ENCODE measurements at places on chromosomes 11 and 22. TPM values are rescaled to one million over a fixed set of nuclear protein-coding genes. Genes with fewer than 3 reads are reported as not detected.

GRCh38 chr11:35766651-35767050, 104.1 kb downstream of the TRIM44 start:
- DNase-seq: no peak
- H3K4me1 ChIP-seq: no peaks in the 10 kb centered on the region
- no peak overlapping the region for H3K27ac ChIP-seq
- H3K36me3 ChIP-seq: peaks cover 16% of the 10 kb centered on the region

GRCh38 chr11:37078521-37078920, 480.5 kb upstream of the RAG2 start:
- H3K36me3 ChIP-seq: no peaks in the 10 kb centered on the region
- no peaks in the 10 kb centered on the region for H3K4me1 ChIP-seq
- no peak overlapping the region for H3K27ac ChIP-seq
- DNase-seq: no peak
- H3K27me3 ChIP-seq: no peaks in the 10 kb centered on the region

GRCh38 chr11:36722421-36722820, 124.4 kb upstream of the RAG2 start:
- DNase-seq: no peak
- peaks cover 5% of the 10 kb centered on the region for H3K36me3 ChIP-seq
- H3K27ac ChIP-seq: no peak overlapping the region
- peaks cover 26% of the 10 kb centered on the region for H3K27me3 ChIP-seq
- no peak overlapping the region for H3K4me3 ChIP-seq

DNA sequence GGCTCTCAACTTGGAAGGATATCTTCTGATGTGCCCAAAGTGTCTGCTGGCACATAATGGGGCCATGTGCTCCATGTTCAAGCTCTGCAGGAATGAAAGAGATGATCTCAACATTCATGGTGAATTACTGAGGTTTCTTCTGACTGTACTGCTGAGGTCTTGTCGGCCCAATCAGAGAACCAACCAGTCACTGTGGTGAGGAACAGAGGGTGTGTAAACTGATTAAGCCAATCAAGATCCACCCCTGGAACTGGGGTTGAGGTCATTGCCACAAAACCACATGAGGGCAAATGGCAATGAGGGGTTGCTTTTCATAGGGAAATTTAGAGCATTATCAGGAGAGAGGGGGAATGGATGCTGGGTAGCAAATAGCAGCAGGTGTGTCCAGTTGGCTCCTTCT, 152.3 kb upstream of the RAG2 start:
- peaks cover 10% of the 10 kb centered on the region for H3K4me1 ChIP-seq
- no peak for DNase-seq
- H3K27me3 ChIP-seq: peaks cover 26% of the 10 kb centered on the region
- no peaks in the 10 kb centered on the region for H3K36me3 ChIP-seq
- no peak overlapping the region for H3K4me3 ChIP-seq

Gene LAYN
- total RNA-seq: not detected

- DNase-seq: no peak
- H3K27ac ChIP-seq: no peak overlapping the region
- H3K4me3 ChIP-seq: no peak overlapping the region
- H3K36me3 ChIP-seq: peaks cover 10% of the 10 kb centered on the region
Measured at GRCh38 chr22:23246982-23247766, 66.9 kb downstream of the BCR start.

GRCh38 chr11:290621-291231, 1.8 kb downstream of the PGGHG start:
- no peaks in the 10 kb centered on the region for H3K4me1 ChIP-seq
- peaks cover 15% of the 10 kb centered on the region for H3K27me3 ChIP-seq
- no peak overlapping the region for H3K27ac ChIP-seq
- DNase-seq: no peak

Data from MCF 10A (cell line).